NCI-H187 (cell line): ENCODE measurements at places on chromosomes 5 and 9.

DNA sequence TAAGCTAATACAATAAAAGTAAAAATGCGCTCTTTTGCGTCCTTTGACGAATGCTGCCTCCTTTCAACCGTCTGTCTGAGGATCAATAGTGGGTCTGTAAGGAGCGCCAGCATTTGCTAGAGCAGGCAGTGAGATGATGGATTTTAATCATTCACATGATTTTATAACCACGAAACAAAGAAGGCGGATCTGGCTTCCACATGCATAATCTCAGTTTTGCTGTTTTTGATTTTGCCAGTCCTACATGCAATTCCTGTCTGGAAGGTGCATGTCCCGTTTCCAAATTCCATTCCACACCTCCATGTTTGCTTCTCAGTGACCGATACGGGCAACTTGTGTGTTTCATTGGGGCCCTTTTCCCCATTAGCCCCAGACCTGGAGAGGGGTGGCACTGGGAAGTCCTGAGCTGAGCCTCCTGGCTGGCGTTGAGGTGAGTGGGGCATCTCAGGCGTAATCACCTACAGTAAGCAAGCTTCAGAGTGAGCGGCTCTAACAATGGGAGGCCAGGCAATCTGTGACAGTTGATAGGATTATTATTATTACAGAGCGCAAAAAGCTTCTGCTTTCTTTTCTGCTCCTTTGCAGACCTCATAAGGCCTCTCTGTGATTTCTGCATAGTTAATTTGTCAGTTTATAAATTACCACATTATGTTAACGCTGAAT is 405.4 kb downstream of the ZSWIM6 start:
- DNase-seq: no peak

GRCh38 chr9:37290940-37291485 is 131.5 kb upstream of the GRHPR start:
- no peak for DNase-seq

GRCh38 chr5:132321109-132321721 is 27.0 kb downstream of the SLC22A4 start:
- no peak for DNase-seq

- DNase-seq: no peak
These were observed 104.6 kb downstream of the MSX2 start for GRCh38 chr5:174828804-174829510.

GRCh38 chr5:144468571-144468970 is 297.9 kb downstream of the KCTD16 start:
- no peak for DNase-seq

- no peak for DNase-seq
These were observed 141.6 kb upstream of the ZNF608 start for GRCh38 chr5:124888050-124888506.

GRCh38 chr9:85527331-85528020 is 214.3 kb downstream of the AGTPBP1 start:
- no peak for DNase-seq

GRCh38 chr5:38455796-38456330 is 100.6 kb downstream of the LIFR start:
- DNase-seq: no peak

- no peak for DNase-seq
These were observed 83.4 kb upstream of the SIMC1 start for GRCh38 chr5:176154821-176155220.

DNA sequence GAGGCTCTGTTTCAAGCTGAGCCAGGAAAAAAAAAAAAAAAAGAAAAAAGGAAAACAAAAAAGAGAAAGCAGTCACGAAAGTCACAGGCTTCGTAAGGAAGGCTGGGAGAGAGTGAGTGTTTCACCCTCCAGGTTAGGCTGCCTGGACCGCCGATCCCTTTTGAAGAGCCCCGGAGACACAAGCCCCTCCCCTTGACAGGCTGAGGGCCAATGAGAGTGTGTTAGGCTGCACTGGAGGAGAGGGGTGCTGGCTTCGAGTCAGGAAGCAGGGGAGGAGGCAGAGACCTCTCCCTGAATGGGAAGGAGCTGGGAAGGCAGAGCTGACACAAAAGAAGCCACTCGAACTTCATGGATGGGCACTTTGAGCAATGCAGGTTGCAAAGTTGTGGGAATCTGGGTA is at the start of gene NMUR2:
NMUR2 (minus strand) TSS at position 135 of the 400 bp plus-strand sequence. CDS start 166 bp downstream, outside the sequence.
- DNase-seq: no peak

DNA sequence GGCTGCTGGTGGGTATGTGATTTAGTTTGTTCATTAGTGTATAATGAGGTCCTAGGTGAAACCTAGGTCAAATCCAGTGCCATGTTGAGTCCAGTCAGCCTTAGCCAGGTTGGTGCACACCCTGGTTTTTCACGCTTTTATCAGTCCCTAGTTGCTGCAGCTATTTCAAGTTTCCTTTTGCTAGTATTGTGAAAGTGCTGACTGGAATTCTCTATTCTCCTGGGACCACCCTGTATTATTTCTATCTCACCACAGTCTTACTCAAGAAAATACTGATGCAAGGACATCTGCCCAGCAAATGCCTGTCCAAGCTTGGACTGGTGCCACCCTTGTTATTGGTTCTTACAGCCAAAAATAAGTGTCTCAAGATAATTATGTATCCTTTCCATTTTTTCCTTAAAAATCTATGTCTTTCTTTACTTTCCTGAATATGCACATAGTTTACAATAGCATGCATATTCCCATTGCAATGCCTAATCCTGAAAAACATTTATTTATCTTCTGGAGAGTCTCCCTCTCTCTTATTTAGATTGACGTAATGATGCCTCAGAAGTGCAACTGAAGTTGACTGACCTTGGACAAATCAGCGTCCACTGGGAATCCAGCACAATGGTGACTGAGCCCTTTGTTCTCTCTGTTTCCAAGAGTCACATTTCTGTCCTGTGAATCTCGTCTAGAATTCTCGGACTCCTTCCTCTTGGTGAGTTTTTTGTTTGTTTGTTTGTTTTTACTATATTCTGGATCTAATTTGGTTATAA is 1075.0 kb downstream of the CDH9 start:
- DNase-seq: no peak

DNA sequence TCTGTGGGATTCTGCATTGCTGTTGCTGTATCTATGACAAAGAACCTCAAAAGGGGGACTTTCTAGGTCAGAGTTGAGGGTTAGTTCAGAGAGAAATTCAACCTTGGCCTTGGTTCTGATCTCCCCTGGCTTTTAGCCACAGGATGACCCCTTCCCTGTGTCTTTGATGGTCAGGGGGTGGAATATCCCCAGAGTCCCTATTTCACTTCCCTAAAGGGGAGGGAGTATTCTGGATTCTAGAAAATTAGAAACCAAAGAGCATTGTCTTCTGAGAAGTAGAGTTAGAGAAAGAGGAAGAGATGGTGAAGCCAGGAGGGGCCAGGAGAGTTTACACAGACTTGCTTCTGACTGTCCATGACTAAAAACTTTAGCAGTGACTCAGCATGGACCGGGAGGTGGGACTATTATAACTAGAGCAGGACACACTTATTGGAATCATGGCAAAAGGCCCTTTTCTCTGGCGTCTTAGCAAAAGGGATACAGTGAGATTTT is 56.2 kb upstream of the LPAR1 start:
- DNase-seq: no peak

DNA sequence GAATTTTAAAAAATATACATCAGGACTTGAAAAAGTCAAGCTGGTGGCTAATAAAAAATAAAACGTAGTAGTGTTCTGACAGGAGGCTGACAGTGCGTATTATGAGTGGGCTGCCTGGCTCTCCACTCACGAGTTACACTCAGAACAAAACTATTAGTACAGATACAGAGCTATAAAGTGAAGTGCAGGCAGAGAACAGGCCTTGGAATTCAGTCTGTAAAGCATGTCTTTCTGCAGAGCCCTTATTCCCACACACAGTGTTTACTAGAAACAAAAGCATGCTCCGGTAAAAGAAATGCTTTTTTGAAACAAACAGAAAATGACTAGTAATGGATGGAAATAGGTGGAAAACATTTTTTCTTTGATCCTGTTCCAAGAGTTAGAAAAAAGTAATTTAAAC is 334.7 kb downstream of the DIRAS2 start:
- DNase-seq: no peak

DNA sequence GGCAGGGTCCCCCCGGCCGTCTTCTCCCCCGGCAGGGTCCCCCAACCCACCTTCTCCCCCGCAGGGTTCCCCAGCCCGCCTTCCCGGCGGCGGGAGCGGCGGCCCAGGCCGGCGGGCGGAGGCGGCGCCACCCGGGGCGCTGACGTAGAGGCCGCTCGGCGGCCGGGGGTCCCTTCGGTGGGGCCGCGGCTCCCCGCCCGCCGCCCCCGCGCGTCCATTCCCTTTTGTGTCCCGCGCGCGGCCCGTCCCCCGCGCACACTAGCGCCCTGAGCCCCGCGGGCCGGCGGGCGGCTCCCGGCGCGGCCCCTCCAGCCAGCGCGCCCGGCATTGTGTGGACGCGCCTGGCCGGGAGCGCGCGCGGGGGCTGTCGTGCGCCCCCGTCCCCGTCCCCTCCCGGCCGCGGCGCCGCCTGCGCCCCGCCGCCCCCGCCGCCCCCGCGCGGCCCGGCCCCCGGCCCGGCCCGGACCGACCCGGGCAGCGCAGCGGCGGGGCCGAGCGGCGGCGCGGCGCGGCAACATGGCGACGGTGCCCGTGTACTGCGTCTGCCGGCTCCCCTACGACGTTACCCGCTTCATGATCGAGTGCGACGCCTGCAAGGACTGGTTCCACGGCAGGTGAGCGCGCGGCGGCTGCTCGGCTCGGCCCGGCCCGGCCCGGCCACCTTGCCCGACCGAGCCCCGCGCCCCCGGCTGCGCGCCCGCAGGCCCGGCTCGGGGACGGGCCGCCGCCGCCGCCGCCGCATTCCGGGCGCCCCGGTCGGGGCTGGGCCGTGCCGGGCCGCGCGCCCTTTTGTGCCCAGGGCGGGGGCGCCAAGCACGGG is at the start of gene PHF2:
PHF2 (plus strand) TSS at position 327 of the 820 bp plus-strand sequence; CDS start at position 517, 190 bp downstream.
- no peak for DNase-seq

DNA sequence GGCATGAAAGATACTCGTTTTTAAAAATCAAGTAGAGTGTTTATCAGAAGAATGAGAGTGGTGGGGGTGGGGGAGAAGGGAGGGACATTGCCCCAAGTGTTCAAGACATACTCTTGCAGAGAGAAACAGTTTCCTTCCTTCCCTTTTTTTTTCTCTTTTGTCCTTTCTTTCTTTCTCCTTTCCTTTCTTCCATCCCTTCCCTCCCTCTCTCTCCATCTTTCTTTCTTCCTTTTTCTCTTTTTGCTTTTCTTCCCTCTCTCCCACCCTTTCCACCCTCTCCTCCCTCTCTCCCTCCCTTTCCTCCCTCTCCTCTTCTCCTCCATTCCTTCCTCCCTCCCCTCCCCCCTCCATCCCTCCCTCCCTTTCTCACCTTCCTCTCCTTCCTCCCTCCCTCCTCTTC is 478.3 kb upstream of the EDIL3 start:
- DNase-seq: no peak

DNA sequence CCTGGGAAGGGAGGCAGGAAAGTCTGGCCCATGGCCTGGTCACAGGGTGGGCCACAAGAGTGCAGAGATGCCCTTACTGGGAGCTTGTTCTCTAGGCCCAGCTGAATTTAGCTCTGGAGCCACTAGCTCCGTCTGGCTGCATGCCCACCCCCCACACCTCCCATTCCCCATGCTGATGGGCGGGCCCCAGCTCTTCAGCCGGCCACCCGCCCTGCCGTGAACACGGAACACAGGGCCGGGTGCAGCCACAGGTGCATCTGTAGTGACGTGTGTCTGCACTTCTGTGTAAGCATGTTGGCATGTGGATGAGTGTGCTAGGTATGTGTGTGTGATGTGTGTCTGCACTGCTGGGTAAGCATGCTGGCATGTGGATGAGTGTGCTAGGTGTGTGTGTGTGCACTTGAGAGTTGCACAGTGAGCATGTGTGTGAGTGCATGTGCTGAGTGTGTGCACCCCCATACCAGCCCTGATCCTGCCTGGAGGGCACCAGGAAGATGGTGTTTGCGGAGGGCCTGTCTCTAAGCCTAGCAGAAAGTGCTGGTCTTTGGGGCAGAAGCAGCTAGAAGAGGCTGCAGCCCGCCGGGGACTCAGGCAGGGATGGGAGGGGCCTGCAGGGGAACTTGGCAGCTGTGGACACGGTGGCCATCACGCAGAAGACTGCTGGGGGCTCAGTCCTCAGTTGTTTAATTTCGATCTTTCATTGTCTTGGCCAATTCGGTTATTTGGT is 136.4 kb downstream of the CACNA1B start:
- DNase-seq: no peak
